DND-41 (cell line): ENCODE measurements at places on chromosomes 5 and 9.

DNA sequence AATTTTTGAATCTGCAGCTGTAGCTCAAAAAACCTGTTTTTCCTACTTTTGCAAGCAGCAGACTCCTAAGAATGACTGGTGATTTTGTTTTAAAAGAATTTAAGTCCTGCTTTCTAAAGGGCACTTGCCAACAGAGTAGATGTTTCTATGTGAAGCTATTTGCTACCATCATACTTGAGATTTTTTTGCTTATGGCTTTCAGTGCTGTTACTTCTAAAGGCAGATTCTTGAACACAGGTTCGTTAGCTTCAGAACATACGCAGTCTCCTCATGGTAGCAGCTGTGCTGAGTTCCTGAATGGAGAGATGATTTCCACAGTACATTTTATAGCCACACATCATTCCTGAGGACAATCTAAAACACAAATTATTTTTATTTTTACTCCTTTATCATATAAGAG is 24.4 kb upstream of the ELL2 start:
- DNase-seq, result no peak

DNA sequence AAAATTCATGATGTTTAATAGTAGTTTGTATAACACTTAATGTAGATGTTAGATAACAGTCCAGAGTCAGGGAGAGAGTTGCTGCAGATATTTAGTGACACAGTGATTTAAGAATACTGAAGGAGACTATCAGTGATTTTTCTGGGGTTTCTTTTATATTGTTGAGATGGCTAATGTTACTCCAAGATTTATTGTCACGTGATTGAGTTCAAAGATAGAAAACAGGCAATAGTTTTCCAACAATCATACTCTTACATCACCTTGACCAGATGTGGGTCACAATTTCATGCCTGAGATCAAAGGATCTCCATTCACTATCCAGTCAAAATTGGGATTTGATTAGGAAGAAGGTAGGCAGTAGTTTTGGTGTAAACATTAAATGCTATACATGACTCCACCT is 580.0 kb upstream of the ARRDC3 start:
- no peak for DNase-seq

- DNase-seq, result no peak
Measured at GRCh38 chr5:43386960-43387362, 25.2 kb downstream of the CCL28 start.

DNA sequence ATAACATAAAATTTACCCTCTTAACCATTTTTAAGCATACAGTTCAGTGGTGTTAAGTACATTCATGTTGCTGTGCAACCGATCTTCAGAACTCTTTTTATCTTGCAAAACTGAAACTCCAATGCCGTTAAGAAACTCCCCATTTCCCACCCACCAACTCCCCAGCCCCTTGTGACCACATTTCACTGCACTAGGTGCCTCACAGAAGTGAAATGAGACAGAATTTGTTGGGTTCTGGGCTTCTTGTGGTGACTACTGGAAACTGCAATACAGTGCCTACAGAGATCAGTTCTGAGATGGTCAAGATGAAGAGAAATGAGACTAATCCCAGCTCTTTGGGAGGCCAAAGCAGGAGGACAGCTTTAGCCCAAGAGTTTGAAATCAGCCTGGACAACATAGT is 202.1 kb upstream of the SLC30A5 start:
- peak; percentile 52 for DNase-seq

DNA sequence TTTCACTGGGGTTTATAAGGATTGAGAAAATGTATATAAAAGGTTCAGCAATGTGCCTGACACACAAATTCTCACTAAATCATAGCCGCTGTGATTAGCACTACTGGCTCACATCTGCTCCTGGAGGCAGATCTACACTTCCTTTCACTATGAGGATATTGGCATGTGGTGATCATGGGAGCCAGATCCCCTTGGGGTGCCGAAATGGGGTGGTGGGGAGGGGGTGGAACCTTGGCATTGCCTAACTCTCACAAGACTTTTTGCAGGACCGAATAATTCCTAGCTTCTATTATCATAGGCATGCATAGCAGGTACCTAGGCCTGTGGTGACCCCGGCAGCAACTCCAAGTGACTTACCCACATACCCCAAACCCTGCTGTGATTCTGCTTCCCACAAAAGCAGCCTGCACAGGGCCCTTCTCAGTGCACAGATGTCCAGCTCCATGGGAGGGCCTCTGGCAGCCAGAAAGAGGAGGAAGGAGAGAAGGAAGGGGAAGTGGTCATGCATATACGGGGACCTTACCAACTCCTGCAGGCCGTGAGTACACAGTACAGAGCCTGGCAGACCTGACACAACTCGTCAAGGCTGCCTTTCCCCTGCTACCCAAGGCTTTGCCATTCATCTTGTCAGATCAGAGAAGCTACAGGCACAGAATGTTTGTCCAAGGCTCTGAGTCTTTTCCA is 61.3 kb upstream of the IQGAP2 start:
- no peak for DNase-seq

DNA sequence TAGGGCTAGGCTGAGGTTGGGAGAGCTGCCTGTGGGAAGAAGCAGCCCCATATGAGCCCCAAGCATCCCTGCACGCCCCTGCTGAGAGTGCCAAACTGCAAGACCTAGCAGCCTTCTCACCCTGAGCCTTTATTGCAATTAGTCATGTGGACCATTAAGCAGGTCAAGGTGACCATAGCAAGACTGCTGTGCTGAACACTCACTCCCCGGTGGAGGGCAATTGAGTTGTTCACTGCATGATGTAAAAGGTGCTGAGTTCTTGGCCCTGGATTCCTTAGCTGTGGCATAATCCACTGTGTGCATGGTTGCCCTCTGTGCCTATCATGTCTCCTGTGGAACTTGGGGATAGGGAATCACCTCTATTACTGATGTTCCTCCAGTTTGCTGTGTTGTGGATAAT is 131.1 kb downstream of the FOXD1 start:
- no peak for DNase-seq

- no peak for DNase-seq
Measured at GRCh38 chr9:133122935-133123611, 2.0 kb upstream of the RALGDS start.

- no peak for DNase-seq
Measured at GRCh38 chr9:120377268-120378159, 202.5 kb downstream of the CDK5RAP2 start.

GRCh38 chr9:1938135-1938534 is 77.0 kb upstream of the SMARCA2 start:
- DNase-seq, result no peak

- DNase-seq, result no peak
Measured at GRCh38 chr5:131366428-131366827, 102.6 kb downstream of the CDC42SE2 start.

GRCh38 chr5:96973532-96974401 is 37.9 kb downstream of the LNPEP start:
- DNase-seq, result no peak

- no peak for DNase-seq
Measured at GRCh38 chr5:125336401-125336800, 590.0 kb upstream of the ZNF608 start.

DNA sequence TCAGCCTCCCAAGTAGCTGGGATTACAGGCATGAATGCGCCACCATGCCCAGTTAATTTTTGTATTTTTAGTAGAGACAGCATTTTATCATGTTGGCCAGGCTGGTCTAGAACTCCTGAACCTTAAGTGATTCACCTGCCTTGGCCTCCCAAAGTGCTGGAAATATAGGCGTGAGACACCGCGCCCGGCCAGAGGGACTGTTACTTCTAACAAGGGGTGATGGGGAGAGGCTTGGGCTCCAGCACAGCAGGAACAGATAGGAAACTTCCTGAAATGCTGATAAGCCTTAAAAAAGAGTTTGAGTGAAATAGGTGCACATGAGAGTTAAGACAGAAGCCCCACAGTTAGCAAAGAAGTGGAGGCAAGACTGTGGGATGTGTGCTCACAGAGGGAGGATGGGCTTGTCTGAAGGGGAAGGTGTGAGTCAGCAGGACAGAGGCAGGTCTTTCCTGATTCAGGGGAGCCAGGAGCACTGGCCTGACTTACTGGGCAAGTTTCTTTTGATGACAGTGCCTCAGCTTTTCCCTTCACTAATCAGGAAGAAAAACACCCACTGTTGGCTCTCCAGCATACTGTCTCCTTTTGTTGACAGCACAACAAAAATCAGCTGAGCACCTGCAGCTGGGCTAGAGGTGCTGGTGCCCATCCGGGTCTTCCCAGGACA is 68.4 kb downstream of the RAD23B start:
- DNase-seq, result no peak

- DNase-seq, result no peak
Measured at GRCh38 chr5:178286226-178287090, 53.9 kb upstream of the PHYKPL start.

DNA sequence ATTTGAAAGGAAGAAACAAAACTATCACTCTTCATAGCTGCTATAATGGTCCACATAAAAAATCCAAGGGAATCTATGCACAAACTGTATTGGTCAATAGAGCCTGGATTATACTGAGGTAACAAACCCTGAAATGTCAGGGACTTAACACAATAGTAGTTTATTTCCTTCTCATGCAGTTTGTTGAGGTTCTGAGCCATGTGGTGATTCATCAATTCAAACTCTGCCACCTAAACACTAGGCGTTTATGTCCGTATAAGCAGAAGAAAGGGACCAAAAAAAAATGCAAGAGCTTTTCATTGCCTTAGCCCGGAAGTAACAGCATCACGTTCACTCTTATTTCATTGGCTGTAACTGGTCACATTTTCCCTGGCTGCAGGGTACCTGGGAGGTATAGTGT is 464.7 kb downstream of the ZSWIM6 start:
- no peak for DNase-seq

- DNase-seq, result no peak
Measured at GRCh38 chr9:131668057-131668438, 71.8 kb downstream of the RAPGEF1 start.

DNA sequence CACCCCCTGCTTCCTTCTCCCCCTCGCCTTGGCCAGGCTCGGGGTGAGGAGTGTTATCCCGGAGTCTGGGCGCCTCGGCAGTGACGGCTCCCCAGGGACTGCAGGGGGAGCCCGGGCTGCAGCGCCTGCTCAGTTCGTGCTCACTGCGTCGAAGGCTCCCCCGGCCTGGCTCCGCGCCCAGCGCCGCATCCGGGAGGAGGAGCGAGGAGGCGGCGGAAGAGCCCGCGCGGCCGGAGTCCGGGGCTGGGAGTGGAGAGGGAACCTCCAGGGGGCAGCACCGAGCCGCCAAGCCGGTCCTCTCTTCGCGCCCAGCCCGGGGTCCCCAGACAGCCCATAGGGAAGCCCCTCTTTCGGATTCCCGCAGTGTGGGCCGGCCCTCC is 1.3 kb upstream of the EGR1 start:
- DNase-seq, result peak; percentile 95

DNA sequence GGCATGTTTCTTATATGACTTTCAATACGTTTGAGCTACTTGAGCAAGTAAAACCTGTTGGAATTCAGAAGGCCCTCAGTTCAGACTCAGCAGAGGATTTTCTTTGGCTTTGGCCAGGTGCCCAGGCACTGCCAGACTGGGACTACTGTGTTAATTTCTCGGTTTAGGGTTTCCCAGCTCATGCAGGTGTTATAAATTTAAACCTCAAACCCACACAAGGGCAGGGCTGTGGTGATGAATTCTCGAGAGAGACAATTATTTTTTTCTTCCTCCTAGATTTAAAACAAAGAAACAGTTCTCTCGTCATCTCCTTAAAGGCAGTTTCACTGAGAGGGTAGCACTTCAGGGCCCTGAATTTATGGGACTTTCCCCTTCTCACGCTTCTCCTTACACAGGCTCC is 406.0 kb upstream of the PIK3R1 start:
- DNase-seq, result peak; percentile 89

DNA sequence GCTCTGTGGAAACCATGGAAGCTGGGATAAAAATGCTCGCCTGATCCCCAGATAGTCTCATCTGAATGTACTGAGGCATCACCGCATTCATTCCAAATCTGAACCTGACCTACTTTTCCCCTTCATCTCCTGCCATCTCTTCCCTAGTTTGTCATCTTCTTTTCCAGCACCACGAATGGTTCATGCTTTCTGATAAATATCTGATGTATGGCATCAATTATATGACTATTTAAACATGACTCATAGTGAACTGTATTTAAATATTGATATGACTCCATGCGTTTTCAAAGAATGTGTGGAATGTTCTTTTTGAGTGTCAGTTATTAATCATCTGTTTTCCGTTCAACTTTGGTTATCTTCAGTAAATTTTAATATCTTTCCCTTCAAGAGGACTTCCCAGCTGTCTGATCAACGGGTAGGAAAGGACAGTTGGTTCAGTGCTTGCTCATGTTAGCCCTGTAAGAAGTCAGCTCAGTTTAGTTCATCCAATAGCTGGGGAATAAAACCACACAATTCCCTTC is 21.1 kb downstream of the BASP1 start:
- DNase-seq, result no peak

DNA sequence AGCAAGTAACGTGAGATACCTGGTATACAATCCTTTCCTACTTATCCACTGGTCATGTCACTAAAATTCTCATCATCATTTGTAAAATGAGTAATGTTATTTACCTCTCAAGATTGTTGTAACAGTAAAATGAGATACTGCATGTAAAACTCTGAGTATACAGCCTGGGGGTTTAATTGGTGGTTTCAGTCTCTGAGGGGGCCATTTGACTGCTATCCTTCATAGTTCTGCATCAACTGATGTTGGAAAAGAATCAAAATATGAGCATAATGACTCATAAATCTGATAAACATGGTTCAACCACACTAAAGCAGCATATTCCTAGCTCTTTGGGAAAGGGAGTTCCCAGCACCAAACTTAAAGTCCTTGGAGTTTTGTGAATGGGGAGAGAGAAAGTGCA is 181.0 kb upstream of the GHR start:
- DNase-seq, result no peak

DNA sequence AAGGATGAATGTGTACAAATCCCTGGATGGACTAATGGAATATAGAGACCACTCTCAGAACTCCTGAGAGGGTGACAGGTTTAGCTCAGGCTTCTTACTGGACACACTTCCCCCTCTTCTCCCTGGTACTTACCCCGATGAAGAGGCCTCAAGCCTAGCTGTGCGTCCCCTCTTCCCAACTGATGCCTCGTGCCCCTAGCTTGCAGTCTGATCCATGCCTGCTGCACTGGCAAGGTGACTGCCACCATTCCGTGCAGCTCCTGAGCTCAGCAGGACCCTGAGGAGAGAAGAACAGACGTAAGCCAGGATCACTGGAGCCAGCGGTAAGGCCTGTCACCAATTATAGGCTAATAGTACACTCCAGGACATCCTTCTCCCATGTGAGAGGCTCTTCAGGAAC is 5.5 kb upstream of the STOML2 start:
- no peak for DNase-seq

- DNase-seq, result no peak
Measured at GRCh38 chr9:37174247-37174646, 53.9 kb downstream of the ZCCHC7 start.

DNA sequence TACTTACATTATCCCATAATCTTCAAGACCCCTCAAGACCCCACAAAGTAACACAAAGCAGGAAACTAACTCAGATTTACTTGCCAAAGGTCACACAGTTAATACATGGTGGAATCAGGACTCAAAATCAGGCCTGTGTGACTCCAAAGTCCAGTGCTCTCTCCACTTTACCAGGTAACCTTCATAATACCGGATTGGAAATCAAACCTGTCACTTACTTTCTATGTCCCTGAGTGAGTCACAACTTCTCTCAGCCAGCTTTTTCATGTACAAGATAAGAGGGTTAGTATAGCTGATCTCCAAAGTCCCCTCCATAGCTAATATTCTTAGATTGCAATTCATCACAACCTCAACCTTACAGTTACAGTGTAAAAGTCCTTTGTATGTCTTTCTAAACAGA is 17.1 kb downstream of the STRBP start:
- no peak for DNase-seq

- no peak for DNase-seq
Measured at GRCh38 chr5:33936004-33936380, 194 bp upstream of the RXFP3 start.
